ENCODE measurements at places on chromosomes 1 and 21.

DNA sequence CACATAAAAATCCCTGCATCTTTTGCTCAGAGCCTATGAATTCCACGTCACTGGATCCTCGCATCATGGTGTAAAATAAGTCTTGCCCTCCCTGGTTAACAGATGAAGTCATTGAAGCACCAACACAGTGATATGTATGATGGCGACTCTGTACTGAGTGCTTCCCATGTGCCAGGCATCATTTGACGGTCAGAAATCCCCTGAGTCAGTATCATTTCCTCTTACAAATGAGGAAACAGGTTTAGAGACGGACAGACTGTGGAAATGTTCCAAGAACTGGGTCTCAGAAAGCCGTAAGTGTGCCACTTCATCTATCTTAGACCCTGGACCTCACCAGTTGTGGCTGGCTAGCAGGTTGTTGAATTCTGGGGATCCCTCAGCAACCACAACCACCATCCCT is 5.1 kb upstream of the OLFML2B start:
- no peak for DNase-seq
- H3K27me3 ChIP-seq, result no peaks in the 10 kb centered on the region
- H3K27ac ChIP-seq, result no peak overlapping the region

GRCh38 chr1:239539812-239540211 is 153.4 kb downstream of the CHRM3 start:
- H3K36me3 ChIP-seq, result no peaks in the 10 kb centered on the region
- DNase-seq, result no peak
- H3K4me1 ChIP-seq, result no peaks in the 10 kb centered on the region
- no peak overlapping the region for H3K27ac ChIP-seq

DNA sequence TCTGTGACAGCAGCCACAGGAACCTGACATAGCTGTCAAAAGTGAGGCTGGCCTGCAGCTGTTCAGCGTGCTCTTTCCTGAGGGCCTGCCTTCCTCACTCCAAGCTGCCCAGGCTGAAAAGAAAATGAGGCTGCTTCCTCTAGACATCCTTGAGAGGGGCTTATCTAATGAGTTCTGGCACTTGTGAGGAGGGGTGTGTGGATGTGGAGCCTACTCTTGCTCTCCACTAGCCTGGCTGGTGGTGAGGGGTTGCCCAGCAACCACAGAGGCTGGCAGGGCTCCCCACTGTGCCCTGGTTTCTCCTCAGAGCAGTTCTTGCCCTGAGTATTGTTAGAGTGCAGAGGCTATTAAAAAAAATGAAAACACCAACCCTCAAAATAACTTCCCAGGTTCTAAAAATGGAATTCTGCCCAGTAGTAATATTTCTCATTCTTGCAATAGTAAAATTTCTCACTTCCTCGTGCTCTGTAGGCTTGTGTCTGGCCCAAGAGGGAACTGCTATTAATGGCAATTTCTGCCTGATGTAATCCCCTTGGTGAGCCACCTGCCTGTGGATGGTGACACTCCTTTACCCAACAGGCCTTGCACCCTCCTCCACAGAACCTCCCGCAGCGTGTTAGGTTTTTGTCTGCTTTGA is 52.6 kb upstream of the EPS8L3 start:
- H3K36me3 ChIP-seq, result peaks cover 2% of the 10 kb centered on the region
- peaks cover 5% of the 10 kb centered on the region for H3K4me1 ChIP-seq
- H3K27ac ChIP-seq, result no peak overlapping the region
- DNase-seq, result no peak
- no peaks in the 10 kb centered on the region for H3K27me3 ChIP-seq

DNA sequence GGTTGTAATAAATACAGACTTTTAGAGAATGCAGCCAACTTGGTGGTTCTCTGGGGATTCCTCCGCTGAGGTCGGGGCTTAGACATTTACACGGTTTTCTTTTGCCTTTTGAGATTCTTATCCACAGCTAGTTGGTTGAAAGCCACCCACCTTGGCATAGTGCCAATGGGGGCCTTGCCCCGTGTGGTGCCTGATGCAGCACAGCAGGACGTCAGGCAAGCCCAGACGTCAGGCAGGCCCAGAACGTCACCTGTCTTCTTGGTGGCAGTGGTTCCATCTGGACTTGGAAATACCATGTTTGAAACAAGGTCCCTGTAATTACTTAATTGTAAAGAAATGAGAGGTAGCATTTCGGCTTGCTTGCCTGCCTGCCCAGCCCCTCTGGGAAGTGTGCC is 78.5 kb downstream of the GALNT2 start:
- no peak overlapping the region for H3K27ac ChIP-seq
- H3K27me3 ChIP-seq, result no peaks in the 10 kb centered on the region
- H3K4me3 ChIP-seq, result no peak overlapping the region
- H3K36me3 ChIP-seq, result no peaks in the 10 kb centered on the region
- no peak for DNase-seq
- H3K4me1 ChIP-seq, result peaks cover 28% of the 10 kb centered on the region

GRCh38 chr1:147781056-147781471 is 20.7 kb upstream of the GJA5 start:
- peak; percentile 7 for DNase-seq
- H3K27me3 ChIP-seq, result peaks cover 9% of the 10 kb centered on the region
- no peaks in the 10 kb centered on the region for H3K4me1 ChIP-seq
- H3K36me3 ChIP-seq, result no peaks in the 10 kb centered on the region
- H3K27ac ChIP-seq, result no peak overlapping the region

DNA sequence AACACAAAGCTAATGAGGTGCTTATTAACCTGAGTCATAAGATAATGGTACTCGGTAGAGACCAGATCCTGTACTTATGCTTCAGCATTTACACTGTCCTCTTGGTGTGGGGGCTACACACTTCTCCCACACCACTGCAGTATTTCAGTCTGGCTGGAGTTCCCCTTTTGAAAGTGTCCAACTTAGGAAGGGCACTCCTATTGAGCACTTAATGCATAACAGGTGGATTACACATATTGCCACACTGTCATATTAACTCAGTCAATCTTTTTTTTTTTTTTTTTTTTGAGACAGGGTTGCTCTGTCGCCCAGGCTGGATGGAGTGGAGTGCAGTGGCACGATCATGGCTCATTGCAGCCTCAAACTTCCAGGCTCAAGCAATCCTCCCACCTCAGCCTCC is 1.5 kb downstream of the GPATCH4 start:
- DNase-seq, result peak; percentile 50
- H3K4me1 ChIP-seq, result peaks cover 6% of the 10 kb centered on the region
- no peaks in the 10 kb centered on the region for H3K27me3 ChIP-seq
- H3K36me3 ChIP-seq, result peaks cover 47% of the 10 kb centered on the region

DNA sequence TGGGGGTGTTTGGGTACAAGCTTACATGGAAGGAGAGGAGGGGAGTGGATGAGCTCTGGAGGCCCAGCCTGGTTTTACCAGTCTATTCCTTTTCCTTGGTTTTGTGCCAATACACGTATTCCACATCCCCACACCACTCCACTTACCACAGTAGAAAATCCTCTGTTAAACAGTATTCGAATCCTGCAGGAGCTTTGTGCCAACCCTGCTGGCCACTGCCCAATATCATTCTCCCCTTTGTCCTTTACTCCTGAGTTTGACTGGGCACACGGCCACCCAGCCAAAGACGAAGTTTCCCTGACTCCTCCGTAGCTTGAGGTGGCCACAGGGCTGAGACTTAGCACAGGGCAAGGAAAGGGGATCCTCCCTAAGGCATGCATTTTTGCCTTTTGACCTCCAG is 61.6 kb downstream of the TMCO4 start:
- H3K4me1 ChIP-seq, result peaks cover 32% of the 10 kb centered on the region
- H3K27ac ChIP-seq, result no peak overlapping the region
- peaks cover 41% of the 10 kb centered on the region for H3K36me3 ChIP-seq

DNA sequence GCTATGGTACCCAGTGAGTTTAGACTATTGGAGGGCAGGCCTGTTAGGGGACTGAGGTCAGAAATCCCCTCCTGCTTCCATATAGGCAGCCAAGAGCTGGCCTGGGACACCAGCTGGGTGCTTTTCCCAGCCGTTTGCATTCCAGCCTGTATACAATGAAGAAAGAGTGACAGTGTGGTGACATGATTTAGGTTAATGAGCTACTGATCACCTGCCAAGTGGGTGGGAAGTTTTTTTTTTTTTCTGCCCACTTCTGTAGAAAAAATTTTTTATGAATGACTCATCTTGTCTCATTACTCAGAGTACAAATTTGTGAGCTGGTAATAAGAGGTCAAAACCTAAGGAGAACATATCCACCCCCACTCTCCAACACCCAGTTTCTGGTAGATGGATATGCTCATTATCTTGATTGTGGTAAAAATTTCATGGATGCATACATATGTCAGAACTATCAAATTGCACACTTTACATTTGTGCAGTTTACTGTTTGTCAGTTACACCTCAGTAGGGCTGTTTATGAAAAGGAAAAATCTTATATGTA is 16.4 kb upstream of the CGN start:
- DNase-seq, result peak; percentile 58
- H3K27ac ChIP-seq, result peak overlapping the region; percentile 44

DNA sequence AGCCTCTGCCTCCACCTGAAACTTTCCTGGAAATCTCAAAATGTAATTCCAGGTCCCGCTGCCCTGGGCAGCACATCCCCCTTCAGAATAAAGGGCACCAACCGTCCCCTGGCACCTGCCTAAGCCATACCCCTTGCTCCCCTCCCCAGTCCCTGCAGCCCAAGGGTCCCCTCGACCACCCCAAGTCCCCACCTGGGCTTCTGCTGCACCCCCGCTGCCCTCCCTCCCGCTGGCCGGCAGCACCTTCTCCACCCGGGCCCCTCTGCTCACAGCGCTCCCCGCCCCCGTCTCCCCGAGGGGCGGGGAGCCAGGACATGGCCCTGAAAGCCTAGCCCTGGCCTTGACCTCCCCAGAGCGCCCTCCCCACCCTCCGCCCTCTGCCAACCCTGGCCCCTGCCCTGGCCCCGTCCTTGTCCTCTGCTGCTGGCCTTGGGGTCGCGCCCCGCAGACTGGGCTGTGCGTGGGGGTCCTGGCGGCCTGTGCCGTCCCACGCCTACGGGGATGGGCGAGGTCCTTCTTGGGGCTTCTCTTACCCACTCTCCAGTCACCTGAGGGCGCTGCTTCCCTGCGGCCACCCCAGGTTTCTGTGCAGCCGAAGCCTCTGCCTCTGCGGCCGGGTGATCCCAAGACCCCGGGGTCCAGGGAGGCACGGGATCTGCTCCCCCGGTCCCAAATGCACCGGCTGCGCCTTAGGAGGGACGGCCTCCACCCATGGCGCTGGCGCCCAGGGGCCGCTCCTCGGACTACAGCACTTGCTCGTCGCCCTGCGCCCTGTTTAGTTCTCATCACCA is 41.7 kb downstream of the WDR4 start:
- peaks cover 4% of the 10 kb centered on the region for H3K27me3 ChIP-seq
- H3K4me3 ChIP-seq, result no peak overlapping the region
- DNase-seq, result no peak
- no peak overlapping the region for H3K27ac ChIP-seq

- DNase-seq, result no peak
- no peaks in the 10 kb centered on the region for H3K36me3 ChIP-seq
- H3K27ac ChIP-seq, result no peak overlapping the region
- H3K4me3 ChIP-seq, result peak overlapping the region; percentile 53
Observed at GRCh38 chr1:41361495-41362356, 492 bp downstream of the FOXO6 start.

DNA sequence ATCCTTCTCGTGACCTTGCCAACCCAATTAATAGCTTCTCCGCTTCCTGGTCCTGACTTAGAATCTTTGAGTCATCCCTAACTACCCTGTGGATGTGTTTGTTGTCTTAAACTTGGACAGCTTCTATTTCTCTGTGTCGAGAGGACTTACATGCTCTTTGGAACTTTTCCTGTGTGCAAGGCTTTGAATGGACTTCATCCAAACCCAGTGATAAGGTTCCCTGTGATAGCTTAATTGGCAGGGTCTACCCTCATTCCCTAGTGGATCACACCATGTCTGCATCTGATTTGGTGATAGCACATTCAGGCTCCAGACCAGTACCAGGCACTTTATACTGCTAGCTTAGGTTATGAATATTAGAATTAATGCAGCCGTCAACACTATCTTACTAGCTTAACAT is 378.2 kb upstream of the KAZN start:
- no peaks in the 10 kb centered on the region for H3K4me1 ChIP-seq
- no peaks in the 10 kb centered on the region for H3K36me3 ChIP-seq
- DNase-seq, result no peak
- H3K4me3 ChIP-seq, result no peak overlapping the region
- H3K27ac ChIP-seq, result no peak overlapping the region

DNA sequence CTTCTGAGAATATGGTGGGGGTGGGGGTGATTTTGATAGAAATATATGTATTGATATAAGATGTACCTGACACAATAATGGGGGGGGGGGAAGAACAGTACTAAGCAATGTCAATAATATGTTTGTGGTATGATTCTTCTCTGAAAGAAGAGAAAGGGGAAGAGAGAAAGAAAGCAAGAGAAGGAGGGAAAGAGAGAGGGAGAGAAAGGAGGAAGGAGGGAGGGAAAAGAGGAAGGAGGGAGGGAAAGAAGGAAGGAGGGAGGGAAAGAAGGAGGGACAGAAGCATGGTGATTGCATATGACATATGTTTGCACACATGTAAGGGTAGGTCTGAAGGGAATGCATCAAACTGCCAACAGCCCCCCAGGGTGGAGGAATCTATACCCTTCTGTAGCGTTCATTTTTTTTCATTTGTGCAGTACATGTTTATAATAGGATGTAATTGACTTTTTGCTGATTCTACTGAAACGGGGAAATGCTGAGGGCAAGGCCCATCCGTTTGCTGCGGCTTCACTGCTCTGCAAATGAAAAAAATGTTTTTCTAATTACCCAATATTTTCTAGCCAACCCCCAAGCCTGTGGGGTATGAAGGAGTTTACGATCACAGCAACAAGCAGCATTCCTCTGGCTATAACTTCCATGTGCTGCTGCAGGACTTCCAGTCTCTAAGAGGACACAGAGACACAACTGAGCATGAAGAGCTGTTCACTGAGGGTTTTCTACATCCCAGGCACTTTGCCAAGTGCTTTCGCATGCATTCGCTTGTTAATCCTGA is 119.3 kb upstream of the ZC3H12A start:
- H3K4me3 ChIP-seq, result no peak overlapping the region
- DNase-seq, result no peak
- no peaks in the 10 kb centered on the region for H3K4me1 ChIP-seq

DNA sequence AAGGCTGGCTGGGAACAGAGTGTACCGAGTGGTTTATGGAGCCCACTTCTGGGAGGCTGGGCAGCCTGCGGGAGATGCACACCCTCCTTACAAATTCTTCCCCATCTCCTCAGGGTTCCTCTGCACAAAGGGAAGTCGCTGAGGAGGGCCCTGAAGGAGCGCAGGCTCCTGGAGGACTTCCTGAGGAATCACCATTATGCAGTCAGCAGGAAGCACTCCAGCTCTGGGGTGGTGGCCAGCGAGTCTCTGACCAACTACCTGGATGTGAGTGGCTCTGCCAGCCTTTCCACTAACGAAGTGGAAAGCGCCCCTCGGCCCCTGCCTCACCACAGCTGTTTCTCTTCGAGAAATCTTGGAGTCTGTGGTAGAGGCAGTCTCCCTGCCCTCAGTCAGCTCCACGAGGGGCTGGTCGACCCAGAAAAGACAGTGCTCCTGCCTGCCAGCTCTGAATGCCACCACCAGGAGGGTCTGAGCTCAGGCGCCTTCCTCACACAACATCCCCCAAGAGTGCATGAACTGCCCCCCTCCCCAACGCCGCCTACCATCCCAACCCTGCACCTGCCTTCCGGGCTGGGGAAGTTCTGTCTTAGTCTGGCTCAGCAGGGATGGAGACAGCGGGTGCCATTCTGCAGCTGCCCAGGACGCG is 31.8 kb downstream of the PROK1 start:
- peaks cover 59% of the 10 kb centered on the region for H3K27me3 ChIP-seq
- no peak overlapping the region for H3K27ac ChIP-seq
- no peak for DNase-seq
- peak overlapping the region; percentile 31 for H3K4me3 ChIP-seq
- no peaks in the 10 kb centered on the region for H3K36me3 ChIP-seq
- H3K4me1 ChIP-seq, result peaks cover 1% of the 10 kb centered on the region

GRCh38 chr1:13781228-13781627 is 81.2 kb downstream of the PRDM2 start:
- H3K27me3 ChIP-seq, result no peaks in the 10 kb centered on the region
- DNase-seq, result no peak
- H3K4me3 ChIP-seq, result peak overlapping the region; percentile 74
- H3K4me1 ChIP-seq, result peaks cover 18% of the 10 kb centered on the region
